ENCODE measurements at places on chromosomes 1 and 21.

- peak; percentile 16 for DNase-seq
Observed at GRCh38 chr1:100543640-100544039, 5.7 kb downstream of the GPR88 start.

GRCh38 chr1:71269179-71269578 lies 188.3 kb upstream of the ZRANB2 start:
- DNase-seq, result no peak

DNA sequence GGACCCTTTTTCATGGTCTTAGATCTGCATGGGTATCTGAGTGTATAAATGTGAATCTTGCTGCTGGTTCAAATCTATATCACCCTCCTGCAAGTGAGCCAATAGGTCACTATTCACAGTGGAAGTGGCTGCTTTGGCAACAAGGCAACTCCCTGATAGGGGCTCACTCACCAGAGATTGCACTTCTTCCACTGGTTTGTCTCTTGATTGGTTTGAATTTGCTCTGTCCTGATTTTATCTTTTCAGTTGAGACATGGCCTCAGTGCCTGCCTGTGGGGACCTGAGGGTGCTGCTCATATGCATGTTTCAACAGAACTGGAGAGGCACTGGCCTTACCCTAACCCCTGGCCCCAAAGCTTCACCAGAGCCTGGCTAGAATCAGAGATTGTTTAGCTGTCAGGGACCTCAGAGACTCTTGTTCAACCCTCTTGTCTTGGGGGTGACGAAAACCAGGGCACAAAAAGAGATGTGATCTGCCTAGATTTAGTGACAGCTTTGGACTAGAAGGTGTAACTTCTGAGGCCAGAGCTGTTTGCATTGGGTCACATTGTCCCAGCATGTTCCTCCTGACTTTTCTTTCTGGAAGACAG lies 16.9 kb downstream of the AVPR1B start:
- no peak for DNase-seq

- DNase-seq, result no peak
Observed at GRCh38 chr1:221884821-221885220, 142.9 kb upstream of the DUSP10 start.

- DNase-seq, result no peak
Observed at GRCh38 chr1:64497088-64497883, 27.4 kb downstream of the CACHD1 start.

- DNase-seq, result no peak
Observed at GRCh38 chr1:42935313-42935895, 23.3 kb downstream of the SLC2A1 start.

- no peak for DNase-seq
Observed at GRCh38 chr21:46227811-46228344, 696 bp downstream of the LSS start.

- DNase-seq, result peak; percentile 81
Observed at GRCh38 chr1:145845514-145846161, at the start of gene NUDT17. Gene NUDT17 (plus strand): TSS chr1:145845630. CDS start chr1:145845641, 11 bp downstream.

DNA sequence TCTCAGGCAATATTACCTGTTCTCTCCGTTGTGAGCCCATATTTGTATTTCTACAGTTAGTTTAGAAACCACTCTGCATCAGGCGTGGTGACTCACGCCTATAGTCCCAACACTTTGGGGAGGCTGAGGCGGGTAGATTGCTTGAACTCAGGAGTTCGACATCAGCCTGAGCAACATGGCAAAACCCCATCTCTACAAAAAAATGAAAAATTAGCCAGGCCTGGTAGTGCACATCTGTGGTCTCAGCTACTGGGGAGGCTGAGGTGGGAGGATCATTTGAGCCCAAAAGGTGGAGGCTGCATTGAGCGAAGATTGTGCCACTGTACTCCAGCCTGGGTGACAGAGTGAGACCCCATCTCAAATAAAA lies 19.7 kb upstream of the ID3 start:
- no peak for DNase-seq

DNA sequence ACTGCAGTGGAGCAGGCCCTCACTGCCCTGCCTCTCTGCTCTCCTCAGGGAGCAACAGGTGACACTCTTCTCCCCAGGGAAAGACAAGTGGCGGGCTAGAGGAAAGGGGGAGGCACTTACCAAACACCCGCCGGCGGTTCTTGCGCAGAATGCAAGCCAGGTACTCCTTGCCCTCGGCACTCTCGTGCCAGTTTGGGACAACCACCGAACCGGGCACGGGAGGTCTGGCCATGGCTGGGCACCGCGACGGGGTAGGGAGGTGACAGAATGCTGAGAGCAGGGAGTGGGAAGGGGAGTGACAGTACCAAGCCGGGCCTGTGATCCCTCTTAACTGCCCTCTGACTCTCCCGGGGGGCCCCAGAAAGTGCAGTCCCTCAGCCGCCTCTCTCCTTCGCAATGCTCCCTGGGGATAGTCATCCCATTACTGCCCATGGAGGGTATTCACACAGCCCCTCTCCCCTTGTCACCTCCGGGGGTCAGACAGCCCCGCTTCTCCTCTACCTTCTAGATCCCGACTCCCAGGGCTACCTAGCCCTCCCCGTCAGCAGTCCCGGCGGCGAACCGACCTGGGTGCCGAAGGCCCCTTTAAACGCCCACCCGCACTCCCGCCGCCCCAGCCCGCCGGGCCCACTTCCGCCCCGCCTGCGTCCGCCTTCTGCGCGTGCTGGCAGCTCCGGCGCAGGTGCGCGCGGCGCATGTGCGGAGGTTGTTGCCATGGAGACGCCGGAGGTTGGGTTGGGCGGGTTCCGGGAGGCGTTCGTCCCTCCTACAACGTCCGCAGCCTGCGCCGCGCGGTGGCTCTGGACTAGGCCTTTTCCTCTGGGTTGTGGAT lies at the start of gene CPLANE2:
Gene CPLANE2 (minus strand): TSS at position 673 of the 832 bp plus-strand sequence. CDS start 441 bp downstream, at position 232.
- DNase-seq, result peak; percentile 97

DNA sequence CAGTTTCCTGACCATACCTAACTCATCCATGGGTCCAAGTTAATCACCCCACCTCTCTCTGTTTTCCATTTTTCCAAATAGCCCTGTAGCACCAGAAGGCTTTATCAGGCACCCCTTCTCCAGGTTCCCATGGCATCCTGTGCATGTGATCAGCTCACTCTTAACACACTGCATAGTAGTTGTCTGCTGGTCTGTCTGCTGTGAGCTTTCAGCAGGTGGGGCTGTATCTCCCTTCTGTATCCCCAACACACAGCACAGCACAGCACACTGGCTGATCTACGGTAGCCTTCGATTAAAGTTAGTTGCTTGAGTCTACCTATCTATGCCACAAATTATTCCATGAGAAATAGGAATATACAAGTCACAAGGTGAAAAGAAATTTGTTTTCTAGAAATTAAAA lies 54.3 kb upstream of the C1orf198 start:
- DNase-seq, result no peak

GRCh38 chr1:97489834-97490233 lies 431.0 kb downstream of the DPYD start:
- no peak for DNase-seq

DNA sequence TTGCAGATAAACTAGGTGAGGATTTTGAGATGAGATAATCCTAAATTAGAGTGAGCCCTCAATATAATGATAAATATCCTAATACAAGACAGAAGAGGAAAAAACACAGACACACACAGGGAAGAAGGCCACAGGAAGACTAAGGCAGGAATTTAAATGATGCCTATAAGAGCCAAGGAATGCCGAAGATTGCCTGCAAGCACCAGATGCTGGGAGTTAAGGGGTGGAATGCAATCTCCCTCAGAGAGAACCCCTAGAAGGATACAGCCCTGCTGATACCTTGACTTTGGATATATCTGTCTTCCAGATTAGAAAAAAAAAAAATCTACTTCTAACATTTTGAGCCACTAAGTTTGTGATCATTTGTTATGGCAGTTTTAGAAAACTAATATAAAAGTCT lies 299.7 kb upstream of the PRMT6 start:
- DNase-seq, result no peak

DNA sequence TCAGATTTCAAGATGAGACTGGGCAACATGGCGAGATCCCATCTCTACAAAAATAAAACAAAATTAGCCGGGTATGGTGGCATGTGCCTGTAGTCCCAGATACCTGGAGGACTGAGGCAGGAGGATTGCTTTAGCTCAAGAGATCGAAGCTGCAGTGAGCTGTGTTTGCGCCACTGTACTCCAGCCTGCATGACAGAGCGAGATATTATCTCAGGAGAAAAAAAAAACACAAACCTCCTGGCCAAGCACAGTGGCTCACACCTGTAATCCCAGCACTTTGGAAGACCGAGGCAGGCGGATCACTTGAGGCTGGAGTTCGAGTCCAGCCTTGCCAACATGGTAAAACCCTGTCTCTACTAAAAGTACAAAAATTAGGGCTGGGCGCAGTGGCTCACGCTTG lies 42.8 kb downstream of the XKR8 start:
- no peak for DNase-seq

DNA sequence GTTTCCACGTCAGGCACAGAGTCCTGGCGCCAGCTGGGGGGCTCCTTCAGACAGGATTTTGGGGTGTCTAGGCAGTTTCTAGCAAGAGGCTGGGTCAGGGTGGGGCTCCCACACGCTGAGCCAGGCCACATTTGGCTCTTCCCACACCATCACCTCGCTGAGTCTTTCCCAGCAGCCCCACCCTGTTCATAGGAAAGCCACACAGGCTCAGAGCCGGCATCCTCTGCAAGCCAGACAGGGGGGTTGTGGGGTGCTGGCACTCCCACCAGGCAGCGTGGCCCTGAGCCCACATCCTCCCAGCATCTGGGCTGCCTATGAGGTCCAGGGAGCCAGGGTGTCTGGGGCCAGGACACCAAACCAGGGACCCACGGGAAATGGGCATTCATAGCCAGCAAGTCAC lies 2.8 kb upstream of the GPR153 start:
- no peak for DNase-seq

- DNase-seq, result no peak
Observed at GRCh38 chr1:212002536-212002935, 32.8 kb downstream of the INTS7 start.

GRCh38 chr1:47508702-47509431 lies 71.0 kb downstream of the FOXD2 start:
- DNase-seq, result no peak

- no peak for DNase-seq
Observed at GRCh38 chr1:147109041-147109440, 63.2 kb downstream of the PRKAB2 start.

DNA sequence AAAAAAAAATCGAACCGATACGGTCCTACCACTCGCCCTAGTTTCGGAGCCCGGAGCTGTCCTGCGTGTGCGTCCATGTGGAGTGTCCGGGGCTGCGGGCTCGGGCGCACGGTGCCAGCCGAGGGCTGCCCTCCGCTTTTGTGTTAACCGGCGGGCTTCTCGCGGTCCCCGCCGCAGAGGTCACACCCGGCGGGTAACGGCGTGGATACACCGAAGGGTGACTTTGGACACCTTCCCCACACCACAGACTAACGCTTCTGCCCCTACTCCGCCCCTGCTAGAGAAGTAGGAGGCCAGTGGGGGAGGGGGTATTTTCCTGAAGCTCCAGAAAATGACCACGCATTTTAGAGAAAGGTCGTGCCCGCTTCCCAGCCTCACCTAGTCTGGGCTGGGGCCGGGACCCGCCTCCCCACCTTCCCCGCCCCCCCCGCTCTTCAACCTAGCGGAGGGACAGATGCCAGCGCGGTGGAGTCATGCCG lies 609 bp upstream of the ATF3 start:
- DNase-seq, result no peak

GRCh38 chr1:208234721-208235120 lies 9.5 kb downstream of the PLXNA2 start:
- no peak for DNase-seq

- DNase-seq, result no peak
Observed at GRCh38 chr1:16184557-16185303, 27.7 kb downstream of the ARHGEF19 start.

- no peak for DNase-seq
Observed at GRCh38 chr1:36392836-36393235, 4.9 kb downstream of the LSM10 start.

GRCh38 chr21:44780137-44780502 lies 21.5 kb downstream of the UBE2G2 start:
- DNase-seq, result no peak

DNA sequence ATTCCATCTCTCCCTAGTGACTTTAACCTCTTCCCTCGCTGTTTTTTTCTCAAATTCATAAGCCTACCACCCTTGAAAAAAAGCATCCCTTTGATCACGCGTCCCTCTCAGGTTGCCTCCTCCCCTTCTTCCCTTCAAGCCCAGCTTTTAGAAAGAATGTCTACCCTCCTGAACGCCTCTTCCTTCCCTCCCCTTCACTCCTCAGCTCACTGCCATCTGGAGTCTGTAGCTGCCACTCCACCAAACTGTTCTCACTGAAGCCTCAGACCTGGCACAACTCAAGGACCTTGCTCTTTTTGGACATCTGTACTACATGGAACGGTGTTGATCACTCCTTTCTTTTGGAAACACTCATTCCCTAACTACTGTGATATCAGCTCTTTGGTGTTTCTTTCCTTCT lies 80.6 kb downstream of the SLC25A24 start:
- no peak for DNase-seq

- DNase-seq, result no peak
Observed at GRCh38 chr1:214842856-214843255, 239.7 kb upstream of the KCNK2 start.

DNA sequence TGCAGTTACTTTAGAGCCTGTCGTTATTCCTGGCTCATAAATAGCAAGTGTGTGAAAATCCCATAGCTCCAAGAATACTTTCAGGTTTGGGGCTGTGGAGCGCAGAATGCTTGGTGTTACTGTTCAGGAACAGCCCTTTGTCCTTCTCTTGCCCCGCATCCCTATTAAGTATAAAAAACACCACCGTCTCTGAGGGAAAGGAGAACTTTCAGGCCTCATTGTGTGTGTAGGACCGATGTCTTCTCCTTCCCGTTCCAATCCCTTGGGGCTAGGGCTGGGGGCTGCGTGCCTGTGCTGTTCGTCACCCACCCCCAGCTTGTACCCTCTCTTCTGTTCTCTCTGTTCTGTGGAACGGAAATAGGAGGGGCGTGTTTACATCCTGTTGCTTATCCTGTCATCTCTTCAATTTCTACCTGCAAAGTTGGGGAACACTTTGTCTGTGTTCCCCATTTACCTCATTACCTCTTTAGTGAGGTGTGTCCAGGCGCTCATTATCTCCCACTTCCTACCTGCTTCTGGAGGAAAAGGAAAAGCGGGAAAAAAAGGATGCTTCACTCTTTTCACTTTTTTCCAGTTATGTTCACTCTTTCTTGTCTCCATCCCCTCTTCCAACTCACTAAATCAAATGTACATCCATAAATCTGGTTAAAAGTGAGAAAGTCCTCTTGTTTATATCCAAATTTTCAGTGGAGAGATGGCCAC lies 788 bp upstream of the TXNIP start:
- peak; percentile 42 for DNase-seq

- no peak for DNase-seq
Observed at GRCh38 chr1:93751377-93752250, 70.0 kb upstream of the BCAR3 start.

DNA sequence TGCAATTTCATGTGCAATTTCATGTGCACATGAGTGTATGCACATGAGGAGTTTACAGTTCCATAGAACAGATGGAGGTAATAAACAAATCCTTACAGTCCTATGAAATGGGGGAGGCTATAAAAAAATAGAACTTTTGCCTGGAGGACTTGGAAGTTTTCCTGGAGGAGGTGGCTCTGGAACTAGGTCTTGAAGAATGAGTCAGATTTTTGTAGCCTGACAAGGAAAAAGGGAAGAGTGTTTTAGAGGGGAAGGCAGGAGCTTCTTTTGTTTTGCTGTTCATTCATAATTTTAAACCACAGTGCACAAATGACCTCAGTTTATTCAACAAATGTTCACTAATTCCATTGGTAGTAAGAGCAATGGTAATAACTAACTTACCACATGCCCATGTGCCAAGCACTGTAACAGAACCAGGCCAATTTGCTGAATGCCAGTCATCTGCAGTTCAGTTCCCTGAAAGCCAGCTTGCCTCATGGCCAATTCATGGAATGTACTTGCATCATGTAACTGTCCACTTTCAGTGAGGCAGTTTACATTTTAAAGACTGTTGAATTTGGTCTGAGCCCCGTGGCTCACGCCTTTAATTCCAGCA lies 2.7 kb downstream of the DIO1 start:
- DNase-seq, result no peak

- peak; percentile 89 for DNase-seq
Observed at GRCh38 chr21:27700974-27701614, 734.2 kb upstream of the ADAMTS5 start.

Data from body of pancreas (tissue), 4 donors.